NCI-H2029 treated with DMSO at 0.1 percent for 48 hours (cell line): ENCODE measurements at places on chromosomes 2 and 18.

GRCh38 chr18:29879763-29880162 is 1162.8 kb downstream of the DSC3 start:
- DNase-seq: no peak

DNA sequence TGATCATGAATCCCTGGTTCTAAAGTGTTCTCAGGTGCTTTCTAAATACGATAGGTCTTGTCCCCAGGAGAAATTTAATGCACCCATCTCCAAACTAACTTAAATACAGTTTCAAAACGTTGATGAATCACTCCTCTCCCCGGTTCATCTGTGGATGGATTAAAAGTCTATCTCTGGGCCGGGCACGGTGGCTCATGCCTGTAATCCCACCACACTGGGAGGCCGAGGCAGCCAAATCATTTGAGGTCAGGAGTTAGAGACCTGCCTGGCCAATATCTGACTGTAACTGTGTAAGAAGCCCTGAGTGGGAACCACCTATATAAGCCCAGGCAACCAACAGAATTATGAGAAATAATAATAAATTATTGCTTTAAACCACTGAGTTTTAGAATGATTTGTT is 78.7 kb downstream of the LONRF2 start:
- DNase-seq: no peak

DNA sequence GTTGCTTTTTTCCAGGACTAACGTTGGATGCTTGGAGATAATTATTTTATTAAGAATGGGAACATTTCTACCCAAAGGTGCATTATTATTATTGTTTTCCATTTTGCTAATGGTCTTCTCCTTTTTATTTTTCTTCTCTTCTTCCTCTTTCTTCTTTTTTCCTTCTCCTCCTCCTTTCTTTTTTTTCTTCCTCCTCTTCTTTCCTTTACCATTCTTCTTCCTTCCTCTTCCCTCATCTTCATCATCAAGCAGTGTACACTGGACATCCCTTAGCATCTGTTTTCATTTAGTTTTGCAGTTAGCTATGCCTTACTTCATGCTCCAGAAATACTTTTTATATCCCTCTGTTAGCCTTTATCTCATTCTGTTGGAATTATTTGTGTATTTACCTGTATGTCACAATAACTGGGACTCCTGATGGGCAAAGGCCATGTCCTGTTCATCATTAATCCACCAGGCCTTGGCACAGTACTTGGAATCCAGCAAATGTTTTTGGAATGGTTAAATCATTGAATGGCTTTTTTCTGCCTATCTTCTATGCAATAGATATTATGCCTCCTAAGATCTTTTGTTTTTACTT is 162.7 kb downstream of the CAMKMT start:
- DNase-seq: no peak

- no peak for DNase-seq
These were observed 185.6 kb upstream of the COL3A1 start for GRCh38 chr2:188788621-188789020.

DNA sequence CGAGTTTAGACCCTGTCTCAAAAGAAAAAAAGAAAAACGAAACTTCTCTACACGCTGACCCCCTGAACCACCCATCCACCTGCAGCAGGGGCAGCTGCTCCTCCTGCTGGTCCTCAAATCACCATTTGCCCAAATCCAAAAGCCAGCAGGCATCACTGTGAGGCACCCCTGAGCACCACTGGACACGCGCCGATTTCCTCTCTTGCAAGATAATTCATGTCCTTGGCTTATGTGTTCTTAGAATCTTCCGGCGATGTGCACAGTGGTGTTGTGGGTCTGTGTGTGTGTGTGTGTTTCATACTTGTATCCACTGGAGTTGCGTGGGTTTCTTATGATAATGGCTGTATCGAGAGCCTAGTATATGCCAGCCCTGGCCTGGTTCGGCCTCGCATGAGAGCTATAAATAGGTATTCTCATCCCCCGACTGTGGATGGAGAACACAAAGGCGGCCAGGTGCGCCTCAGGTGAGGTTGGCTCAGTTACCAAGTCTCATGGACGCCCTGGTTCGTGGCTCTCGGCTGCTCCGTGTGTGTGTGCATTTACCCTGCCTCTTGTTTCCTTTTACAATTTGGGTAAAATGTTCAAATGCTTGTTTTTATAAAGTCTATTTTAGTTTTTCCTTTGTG is 235.5 kb downstream of the HDAC4 start:
- no peak for DNase-seq

DNA sequence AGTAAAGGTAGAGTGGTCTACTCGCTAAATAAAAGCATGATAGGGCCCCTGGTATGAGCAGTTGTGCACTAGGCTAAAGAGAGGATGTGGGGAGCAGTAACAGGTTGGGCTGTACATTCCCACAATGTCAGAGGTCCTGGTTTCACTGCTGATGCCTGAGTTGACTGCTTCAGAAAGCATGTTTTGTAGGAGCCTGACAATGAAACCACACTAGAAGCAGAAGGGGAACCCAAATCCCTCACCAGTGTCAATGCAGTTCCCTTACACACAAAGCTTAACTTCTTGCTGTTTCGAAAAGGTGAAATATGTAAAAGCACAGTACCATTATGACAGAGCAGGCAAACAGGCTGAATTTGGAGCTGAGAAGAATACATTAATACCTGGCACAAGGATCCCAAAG is 291.7 kb upstream of the KYNU start:
- no peak for DNase-seq

- DNase-seq: no peak
These were observed 182.5 kb downstream of the C1D start for GRCh38 chr2:67880291-67880761.

DNA sequence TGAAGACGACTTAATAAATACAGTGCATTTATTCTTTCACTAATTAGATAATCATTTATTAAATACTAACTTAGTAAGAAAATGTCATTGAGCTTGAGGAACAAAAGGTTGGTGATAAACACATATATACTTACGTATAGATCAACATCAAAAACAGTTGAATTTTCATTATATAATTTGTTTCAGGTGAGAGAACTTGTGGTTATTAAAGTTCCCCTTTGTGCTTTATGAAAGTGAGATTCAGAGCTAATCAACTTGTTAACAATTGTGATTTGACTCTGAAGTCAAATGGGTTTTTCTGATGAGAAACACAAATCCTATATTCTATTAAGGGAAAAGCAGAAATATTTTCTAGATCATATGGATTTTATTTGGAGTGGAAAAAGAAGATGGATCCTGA is 524.0 kb downstream of the SOX11 start:
- no peak for DNase-seq

- no peak for DNase-seq
These were observed 17.7 kb upstream of the ACOXL start for GRCh38 chr2:110714452-110715224.

DNA sequence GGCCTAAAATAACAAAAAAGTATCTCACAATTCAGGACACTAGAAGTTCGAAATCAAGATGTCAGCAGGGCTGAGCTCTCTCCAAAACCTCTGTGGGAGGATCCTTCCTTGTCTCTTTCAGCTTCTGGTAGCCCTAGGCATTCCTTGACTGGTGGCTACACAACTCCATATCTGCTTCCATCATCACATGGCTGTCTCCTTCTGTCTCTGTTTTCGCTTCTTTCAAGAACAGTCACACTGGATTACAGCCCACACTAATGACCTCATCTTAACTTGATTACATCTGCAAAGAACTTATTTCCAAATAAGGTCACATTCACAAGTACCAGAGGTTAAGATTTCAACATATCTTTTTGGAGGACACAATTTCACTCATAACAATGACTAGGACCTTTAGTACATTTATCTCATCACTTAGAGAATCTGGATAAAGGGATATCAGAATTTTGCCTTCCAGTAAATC is 275.2 kb downstream of the IRS1 start:
- no peak for DNase-seq

DNA sequence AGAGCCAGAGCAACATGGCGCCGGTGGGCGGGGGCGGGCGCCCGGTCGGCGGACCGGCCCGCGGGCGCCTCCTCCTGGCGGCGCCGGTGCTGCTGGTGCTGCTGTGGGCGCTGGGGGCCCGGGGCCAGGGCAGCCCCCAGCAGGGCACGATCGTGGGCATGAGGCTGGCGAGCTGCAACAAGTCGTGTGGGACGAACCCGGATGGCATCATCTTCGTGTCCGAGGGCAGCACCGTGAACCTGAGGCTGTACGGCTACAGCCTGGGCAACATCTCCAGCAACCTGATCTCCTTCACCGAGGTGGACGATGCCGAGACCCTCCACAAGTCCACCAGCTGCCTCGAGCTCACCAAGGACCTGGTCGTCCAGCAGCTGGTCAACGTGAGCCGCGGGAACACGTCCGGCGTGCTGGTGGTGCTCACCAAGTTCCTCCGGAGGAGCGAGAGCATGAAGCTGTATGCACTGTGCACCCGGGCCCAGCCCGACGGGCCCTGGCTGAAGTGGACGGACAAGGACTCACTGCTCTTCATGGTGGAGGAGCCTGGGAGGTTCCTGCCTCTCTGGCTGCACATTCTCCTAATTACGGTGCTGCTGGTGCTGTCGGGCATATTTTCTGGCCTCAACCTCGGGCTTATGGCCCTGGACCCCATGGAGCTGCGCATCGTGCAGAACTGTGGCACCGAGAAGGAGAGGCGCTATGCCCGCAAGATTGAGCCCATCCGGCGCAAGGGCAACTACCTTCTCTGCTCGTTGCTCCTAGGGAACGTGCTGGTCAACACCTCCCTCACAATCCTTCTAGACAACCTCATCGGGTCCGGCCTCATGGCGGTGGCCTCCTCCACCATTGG is 507 bp downstream of the CNNM4 start:
- DNase-seq: no peak

DNA sequence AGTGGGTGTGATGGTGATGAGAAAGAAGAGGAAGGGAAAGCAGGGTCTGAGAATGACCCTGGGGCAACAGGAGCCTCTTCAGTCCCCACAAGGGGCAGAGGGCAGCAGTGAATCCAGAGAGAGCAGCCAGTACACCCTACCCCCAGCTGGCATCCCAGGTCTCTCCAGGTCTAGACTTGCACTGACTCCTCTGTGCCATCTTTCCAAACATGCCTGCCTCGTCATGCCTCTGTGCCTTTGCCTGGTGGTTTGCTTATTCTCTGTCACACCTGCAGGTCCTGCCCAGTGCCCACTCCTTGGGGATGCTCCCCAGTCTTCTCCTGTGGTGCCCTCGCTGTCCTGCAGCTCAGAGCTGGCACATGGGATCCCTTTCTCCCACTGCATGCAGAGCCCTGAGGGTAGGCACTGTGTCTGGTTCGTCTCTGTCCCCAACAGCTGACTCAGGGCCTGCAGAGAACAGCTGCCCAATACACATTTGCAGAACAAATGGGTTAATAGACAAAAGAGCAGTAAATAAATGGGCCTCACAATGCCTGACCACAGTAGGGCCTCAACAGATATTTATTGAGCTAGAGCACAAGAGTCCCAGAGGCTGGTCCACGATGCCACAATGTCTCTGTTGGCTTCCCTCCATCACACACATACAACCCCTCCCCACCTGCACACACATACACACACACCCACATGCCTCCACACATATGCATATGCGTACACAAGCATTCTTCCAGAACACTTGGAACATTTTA is 89.8 kb downstream of the HS1BP3 start:
- DNase-seq: no peak

DNA sequence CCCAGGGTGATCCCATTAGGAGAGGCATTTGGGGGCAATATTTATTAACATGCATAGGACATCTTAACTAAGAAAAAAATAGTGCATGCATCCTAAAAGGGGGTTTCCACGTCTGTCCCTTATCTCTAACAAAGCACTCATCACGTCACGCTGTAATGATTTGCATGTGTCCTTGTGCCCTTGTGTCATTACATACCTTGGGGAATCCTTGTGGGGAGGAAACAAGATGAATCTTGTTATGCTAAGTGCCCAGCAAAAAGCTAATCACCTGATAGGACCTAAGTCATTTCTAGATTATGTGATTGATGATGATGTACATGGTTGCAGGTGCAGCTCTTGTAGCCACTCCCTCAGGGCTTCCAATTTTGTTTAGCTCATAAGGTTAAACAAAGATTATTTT is 250.9 kb downstream of the FBXO15 start:
- DNase-seq: no peak

DNA sequence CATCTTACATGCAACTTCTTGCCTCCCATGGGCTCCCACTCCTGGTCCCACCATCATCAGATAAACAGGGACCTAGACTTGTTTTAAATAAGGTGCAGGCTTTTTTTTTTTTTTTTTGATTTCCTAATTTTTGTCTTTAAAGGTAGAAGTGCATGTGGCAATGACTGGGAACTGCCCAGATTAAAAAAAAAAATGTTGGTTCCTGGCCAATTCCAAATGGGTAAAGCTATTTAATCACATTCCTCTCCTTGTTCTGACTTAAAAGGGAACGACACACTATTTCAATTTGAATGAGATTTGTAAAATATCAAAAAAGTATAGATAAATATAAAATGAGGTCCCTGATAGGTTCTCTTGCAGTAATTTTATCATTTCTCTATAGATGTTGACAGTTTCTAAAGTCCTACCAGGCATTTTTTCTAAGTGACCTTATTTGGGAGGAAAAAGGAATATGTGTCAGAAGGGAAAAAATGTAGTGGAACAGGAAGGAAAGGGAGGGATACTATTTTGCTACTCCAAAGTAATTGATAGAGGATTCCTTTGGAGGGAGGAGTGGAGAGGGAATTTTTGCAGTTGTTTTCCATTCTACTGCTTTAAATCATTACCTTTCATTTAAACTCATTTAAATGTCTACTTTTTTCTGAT is 43.3 kb downstream of the DDX1 start:
- DNase-seq: no peak

DNA sequence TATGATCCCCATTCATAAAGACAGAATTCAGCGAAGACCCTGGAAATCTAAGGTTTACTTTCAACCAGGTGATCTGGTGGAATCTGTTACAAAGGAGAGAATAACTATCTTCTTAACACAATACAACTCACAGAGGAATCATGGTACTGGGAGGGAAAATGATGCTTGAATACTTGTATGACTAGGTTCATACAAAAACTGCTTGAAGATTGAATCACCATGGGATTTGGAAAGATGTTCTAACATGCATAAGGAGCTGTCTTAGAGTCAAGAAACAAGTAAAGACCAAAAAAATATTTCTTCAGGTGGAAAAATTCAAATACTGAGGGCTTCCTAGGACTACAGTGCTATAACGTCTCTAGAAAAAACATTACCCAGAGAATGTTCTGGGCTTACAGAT is 32.2 kb downstream of the COL5A2 start:
- DNase-seq: no peak

GRCh38 chr2:121695171-121695451 is 41.6 kb downstream of the NIFK start:
- DNase-seq: no peak

DNA sequence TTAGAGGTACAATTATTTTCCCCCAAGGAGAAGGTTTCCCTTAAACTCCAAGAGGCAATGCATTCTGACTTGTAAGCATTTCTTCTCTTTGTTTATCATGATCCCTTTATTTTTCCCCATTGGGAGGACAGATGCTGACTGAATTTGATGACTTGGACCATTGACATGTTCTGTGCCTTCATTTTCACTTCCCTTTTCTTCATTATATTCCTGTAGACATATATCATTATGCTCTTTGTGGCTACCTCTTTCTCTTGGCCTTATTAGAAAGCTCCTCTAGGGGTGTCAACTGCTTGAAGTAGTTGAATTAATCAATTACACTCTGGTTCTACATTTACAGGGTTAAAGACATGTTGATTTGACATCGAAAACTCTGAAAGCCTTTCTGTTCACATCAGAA is 330.0 kb upstream of the DCC start:
- DNase-seq: no peak
